ENCODE measurements at places on chromosomes 16 and 17.

GRCh38 chr17:73140566-73140965 lies 24.2 kb upstream of the SSTR2 start:
- DNase-seq = no peak

GRCh38 chr17:28484296-28484695 lies 10.9 kb downstream of the SLC13A2 start:
- no peak for DNase-seq

DNA sequence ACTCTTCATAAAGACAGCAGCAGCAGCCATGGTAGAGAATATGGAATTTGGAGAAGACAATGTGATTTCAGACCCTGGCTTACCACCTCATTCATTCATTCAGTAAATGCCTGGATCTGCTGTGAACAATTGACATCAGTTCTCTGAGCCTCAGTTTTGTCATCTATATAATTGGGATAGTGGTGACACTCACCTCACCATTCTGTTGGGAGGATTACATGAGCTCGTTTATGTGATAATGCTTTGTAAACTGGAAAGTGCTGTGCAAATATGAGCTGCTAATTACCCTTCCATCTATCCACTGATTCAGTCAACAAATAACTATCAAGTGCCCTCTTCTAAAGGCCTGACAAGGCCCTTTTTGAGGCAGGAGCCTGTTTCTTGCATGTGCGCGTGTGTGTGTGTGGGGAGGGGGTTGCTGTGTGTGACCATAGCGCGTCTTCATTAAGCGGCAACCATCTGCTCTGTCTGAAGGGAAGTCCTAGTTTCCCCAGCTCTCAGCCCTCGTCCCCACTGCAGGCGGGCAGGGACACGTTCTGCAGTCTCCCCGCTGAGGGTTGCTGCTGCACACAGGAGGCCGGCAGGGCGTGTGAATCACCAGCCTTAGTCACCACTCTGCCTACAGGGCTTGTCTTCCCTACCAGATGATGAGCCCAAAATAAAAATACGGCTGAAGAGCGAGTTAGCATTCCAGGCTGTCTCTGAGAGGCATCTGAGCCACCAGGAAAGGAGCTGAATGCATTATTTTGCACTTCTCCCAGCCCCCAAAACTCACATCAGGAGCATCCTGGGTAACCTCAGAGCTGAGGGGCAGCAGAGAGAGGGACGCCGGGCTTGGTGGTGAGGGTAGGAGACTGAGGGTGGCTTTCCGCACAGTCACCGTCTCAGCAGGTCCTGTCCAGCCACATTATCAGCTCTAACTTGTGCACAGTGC lies 19.9 kb downstream of the ARL4D start:
- no peak for DNase-seq

- no peak for DNase-seq
Observed at GRCh38 chr16:58615280-58615679, 14.3 kb downstream of the CNOT1 start.

GRCh38 chr16:85569615-85570212 lies 43.4 kb upstream of the GSE1 start:
- peak; percentile 60 for DNase-seq

DNA sequence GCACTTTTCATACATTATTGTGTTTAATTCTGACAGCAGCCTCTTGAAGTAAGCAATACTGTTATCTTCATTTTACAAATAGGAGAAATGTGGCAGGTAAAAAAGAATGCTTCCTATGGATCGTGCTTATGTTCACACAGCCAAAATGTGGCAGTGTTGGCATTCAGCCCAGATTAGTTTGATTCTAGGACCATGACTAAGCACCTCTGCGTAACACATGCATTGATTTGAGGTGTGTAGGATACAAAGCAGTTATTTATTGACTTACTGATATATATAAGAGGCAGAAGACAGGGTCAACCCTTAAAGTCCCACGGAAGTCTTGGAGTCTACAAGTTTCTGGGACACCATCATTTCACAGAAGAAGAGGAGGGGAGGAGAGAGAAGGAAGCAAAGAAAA lies 1144.4 kb upstream of the GOT2 start:
- DNase-seq = no peak

DNA sequence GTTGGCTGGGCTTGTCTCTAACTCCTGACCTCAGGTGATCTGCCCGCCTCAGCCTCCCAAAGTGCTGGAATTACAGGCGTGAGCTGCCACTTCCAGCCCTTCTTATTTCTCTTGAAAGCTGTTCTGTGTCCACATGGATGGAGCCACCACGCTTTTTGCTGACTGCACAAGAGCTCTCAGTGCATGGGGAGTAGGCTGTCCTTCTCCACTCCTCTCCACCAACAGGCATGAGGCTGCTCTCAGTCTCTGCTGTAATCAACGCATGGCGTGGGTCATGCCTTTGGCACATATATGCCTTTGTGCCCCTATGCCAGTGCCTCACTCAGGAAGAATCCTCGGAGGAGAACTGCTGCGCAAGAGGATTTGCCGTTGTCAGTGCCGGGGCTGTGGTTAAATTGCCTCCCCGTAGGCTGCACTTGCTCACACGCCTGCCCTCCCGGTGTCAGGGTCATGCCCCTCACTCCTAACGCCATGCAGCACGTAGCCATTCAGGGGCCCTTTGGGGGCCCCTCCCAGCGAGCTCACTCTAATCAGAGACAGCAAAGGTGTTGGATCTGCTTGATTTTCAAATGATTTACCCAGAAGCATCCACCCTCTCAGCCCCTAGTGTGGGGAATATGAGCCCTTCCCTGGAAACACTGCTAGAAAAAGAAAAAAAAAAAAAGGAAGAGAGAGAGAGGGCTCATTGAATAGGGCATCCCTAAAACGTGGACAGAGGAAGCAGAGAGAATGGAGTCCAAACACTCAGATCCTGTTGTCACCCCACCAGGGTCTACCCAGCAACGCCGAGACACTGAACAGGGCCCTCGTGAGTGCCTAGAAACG lies 47.5 kb upstream of the ZCCHC14 start:
- DNase-seq = no peak

- DNase-seq = no peak
Observed at GRCh38 chr17:42429726-42430447, 6.8 kb upstream of the CAVIN1 start.

DNA sequence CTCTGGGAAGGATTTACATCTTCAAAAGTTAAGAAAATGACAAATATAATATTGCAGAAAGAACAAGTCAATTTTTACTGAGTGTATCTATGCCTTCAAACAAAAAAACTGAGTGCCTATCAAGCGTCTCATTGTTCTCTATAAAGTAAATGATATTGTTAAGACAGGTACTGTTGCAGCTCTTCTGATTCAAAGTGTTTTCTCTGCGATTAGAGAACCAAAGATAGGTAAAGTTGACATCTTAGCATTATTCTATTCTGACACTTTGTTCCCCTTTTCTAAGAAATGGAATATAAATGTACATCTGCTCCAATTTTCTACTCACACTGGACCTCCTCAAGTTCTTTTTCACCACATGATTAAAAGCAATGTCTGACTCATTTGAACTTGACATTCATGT lies 1317.7 kb downstream of the CDH11 start:
- DNase-seq = no peak

- DNase-seq = peak; percentile 8
Observed at GRCh38 chr17:76793775-76794174, 55.9 kb downstream of the MFSD11 start.

GRCh38 chr17:9646546-9646885 lies 1.2 kb downstream of the USP43 start:
- no peak for DNase-seq

GRCh38 chr17:6097005-6097279 lies 26.8 kb downstream of the WSCD1 start:
- DNase-seq = no peak

DNA sequence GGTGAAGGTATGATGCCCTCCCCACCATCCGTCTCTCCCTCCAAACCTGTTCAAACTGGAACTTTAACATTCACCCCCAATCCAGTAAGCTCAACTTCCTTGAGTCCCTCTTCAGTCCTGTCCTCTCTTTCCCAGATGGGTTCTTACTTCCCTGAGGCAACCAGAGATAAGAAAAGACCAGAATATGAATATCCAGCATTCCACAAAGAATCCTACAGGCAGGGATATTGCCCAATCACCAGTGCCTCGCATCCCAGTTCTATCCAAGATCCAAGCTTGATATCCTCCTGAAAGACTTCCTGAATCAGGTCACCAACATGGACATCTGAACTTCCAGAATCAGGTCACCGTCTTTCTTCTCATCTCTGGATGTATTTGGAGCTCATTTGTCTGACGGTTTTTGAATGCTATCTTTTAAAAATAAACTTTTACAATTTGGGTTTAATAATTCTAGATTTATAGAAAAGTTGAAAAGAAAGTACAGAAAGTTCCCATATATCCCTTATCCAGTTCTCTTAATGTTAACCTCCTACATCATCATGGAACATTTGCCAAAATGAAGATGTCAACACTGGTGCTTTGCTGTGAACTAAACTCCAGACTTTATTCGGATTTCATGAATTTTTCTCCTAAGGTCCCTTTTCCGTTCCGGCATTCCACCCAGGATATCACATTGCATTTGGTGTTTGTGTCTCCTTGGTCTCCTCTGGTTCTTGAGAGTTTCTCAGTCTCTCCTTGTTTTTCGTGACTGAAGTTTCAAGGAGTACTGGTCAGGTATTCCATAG lies 13.7 kb upstream of the COL1A1 start:
- DNase-seq = no peak

DNA sequence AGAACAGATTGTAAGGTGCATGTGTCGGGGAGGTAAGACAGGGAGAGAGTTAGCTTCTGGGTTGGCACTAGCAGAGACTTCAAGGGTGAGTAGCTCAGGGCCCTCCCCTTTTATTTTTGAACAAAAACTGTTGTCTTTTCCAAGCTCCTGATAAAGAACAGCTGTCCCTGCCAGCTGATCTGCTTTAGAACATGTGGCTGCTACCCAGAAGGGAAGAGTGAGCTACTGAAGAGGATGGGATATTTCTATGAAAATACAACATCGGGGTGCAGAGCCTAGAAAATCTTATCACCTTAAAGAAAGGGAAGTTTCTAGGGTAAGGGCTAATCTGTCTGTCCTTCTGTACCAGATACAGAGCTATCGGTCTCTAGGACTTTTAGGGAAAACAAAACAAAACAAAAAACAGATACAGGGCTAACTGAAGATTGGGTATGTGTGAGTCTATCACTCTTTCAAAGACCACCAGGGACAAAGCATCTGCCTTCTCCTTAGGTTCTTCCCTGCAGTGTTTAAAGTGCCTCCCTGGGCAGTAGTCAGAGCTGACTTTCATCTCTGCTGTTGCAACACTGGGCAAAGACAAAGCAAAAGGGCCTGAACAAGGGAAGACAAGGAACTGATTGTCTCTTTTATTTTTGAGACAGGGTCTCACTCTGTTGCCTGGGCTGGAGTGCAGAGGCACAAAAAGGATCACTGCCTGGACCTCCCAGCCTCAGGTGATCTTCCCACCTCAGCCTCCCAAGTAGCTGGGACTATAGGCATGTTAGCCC lies 5.0 kb upstream of the DHRS13 start:
- no peak for DNase-seq

GRCh38 chr17:81242421-81243332 lies 3.6 kb downstream of the NDUFAF8 start:
- DNase-seq = no peak

GRCh38 chr17:35906926-35907637 lies 23.5 kb downstream of the RDM1 start:
- DNase-seq = no peak

DNA sequence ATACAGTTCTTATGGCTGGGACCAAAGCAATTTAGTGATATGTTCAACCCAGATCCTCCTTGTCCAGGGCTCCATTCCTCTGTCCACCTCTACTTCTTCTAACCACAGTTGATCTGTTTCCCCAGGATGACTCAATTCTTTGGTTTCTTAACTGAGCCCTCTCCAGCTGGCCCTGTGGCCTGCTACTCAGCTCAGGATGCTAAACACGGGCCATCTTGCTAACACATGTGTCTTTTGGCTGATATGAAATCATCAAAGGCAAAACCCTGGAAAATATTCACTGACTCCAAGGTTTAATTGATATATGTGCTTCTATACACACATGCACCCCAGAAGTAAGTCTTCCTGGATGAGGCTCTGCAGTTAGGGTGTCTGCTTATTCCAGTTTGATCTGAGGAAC lies 43.8 kb downstream of the SHISA6 start:
- DNase-seq = no peak

DNA sequence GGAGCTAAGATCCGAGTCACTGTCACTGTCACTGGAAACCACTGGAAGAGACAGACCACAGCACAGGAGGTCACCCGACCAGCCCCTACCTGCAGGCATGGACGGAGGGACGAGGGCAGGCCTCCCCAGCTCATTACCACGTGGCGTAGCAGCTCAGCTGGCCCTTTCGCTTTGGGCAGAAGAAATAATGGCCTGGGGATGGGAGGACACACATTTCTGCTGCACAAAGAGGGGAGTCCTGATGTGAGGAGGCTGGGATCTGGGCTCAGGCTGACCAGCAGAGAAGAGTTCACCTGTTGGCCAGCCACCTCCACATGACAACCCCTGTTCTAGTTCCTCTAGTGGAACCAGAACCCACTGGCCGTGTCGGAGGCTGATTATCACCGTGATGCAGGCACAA lies 38.2 kb upstream of the DOC2B start:
- DNase-seq = no peak

DNA sequence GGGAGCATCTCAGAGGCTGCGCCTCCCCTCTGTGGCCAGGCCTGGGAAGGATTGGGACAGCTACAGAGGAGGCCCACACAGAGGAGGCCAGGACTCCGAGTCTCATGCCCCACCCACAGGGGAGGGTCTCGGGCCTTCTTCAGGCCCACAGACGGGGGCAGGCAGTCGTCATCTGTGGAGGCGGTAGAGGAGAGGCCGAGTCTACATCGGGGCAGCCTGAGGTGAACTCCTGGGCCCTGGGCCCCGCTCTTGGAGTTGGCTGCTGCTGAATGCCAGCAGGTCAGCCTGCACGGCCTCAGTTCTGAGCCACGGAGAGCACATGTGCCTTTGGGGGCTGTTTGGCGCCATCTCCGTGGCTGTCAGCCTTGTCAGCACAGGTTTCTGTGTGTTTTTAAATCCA lies 8.1 kb upstream of the NUDT16L1 start:
- no peak for DNase-seq

- DNase-seq = no peak
Observed at GRCh38 chr17:78340183-78340955, 19.5 kb downstream of the SOCS3 start.

- DNase-seq = no peak
Observed at GRCh38 chr17:17837380-17837821, 615 bp upstream of the SREBF1 start.

DNA sequence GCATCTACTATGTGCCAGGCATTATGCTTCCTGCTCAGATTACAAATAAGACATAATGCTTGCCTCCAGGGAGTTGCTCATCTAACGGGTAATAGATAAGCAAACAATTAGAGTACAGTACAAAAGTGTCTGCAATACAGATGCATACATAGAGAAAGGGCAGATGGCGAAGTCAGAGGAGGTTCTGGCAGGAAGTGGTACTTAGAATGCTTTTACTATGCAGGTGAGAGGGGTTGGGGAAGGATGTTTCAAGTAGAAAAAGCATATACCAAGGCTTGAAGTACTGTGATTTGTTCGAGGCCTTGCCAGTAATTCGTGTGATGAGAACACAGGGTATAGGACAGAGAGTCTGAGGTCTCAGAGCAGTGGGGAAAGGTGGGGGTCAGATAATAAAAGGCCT lies 349.8 kb downstream of the UTP18 start:
- no peak for DNase-seq

GRCh38 chr17:13931800-13932460 lies 137.4 kb upstream of the COX10 start:
- DNase-seq = peak; percentile 12

- no peak for DNase-seq
Observed at GRCh38 chr17:6100891-6101500, 30.8 kb downstream of the WSCD1 start.

- DNase-seq = no peak
Observed at GRCh38 chr16:80665356-80665755, 124.6 kb downstream of the DYNLRB2 start.

Data from CD4-positive, alpha-beta T cell treated with Interferon alpha-2 for 1 hour (primary cell).